ENCODE measurements at places on chromosomes 4 and X.
A peak's percentile ranks its signal among the peaks of the same experiment; 100 is the strongest.

GRCh38 chr4:52195869-52196268 is 144.8 kb downstream of the SPATA18 start:
- DNase-seq = no peak

- DNase-seq = no peak
These were observed 33.5 kb upstream of the ITM2A start for GRCh38 chrX:79400623-79401022.

DNA sequence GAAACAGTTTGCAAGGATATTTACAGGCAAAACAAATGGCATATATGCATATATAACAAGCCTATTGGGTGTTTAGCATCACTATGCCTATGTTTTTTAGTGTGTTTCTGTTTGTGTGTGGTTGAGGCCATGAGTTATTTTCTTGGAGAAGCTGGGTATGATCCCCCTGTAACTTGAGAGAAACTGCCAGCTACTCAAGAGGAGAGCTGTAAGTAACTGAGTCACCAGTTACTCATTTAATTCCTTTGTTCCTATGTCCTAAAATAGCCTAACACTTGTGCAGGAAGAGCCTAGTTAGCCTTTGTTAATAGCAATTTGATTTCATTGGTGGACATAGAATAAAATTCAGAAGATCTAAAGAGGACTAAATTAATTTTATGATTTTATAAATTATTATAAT is 79.1 kb downstream of the PWWP3B start:
- no peak for DNase-seq

DNA sequence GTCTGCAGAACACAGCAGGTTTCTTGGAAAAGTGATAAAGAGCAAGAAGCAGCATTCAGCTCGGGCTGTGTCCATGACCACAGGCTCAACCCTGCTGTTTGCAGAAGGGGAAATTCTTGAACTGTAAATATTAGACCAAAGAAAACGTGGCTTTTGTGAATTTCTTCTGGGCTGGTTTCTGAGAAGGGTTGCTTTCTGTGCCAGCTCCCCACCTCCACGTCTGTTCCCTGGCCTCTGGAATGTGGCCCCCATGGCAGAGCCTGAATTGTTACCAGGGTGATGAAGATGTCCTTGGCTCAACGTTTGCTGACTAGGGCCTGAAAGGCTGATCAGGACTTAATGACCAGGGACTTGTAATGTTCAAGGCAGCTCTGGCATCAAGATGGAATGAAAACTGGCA is 116.0 kb downstream of the CPEB2 start:
- no peak for DNase-seq

DNA sequence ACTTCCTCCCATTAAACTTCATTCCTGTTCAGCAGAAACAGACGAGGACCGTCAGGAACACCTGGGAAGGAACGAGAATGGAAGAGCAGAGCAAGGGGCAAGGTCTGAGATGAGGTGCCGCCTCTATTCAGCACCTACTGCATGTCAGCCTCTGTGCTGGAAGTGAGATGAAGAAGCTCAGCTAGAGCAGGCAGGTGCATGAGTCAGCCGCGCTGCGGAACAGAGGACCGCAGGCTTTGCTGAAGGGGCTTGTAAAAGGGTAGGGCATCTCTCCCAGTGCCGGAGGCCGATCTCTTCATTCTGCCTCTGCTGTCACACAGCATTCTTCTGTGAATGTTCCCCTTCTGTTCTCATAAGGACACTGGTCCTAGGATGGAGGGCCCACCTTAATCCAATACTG is 6.1 kb upstream of the ABLIM2 start:
- no peak for DNase-seq

- DNase-seq = no peak
These were observed 87.9 kb downstream of the BCOR start for GRCh38 chrX:40009890-40010289.

DNA sequence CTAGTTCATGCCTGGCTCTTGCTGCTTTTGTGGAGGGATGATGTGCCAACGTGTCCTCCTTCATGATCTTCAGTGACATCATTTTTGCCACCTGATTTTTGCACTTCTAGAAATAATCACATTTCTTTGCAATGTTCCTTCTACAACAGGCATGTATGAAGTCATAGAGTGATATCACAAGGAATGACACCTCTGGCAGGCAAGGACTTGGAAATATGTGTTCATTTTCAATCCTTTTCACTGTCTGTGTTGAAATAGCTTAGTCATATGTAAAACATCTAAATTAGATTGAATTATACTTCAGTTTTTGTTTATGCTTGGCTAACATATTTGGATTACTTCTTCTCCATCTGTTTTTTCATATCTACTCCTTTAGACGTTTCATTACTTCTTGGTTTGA is 221.2 kb upstream of the STK26 start:
- no peak for DNase-seq

- no peak for DNase-seq
These were observed 37.0 kb upstream of the ATP6AP2 start for GRCh38 chrX:40543661-40544328.

- no peak for DNase-seq
These were observed 74.5 kb upstream of the HS3ST1 start for GRCh38 chr4:11503166-11503565.

GRCh38 chr4:113328514-113328913 is 279.1 kb downstream of the ANK2 start:
- DNase-seq = no peak

- DNase-seq = no peak
These were observed 329.4 kb upstream of the PABPC4L start for GRCh38 chr4:134531013-134531412.

DNA sequence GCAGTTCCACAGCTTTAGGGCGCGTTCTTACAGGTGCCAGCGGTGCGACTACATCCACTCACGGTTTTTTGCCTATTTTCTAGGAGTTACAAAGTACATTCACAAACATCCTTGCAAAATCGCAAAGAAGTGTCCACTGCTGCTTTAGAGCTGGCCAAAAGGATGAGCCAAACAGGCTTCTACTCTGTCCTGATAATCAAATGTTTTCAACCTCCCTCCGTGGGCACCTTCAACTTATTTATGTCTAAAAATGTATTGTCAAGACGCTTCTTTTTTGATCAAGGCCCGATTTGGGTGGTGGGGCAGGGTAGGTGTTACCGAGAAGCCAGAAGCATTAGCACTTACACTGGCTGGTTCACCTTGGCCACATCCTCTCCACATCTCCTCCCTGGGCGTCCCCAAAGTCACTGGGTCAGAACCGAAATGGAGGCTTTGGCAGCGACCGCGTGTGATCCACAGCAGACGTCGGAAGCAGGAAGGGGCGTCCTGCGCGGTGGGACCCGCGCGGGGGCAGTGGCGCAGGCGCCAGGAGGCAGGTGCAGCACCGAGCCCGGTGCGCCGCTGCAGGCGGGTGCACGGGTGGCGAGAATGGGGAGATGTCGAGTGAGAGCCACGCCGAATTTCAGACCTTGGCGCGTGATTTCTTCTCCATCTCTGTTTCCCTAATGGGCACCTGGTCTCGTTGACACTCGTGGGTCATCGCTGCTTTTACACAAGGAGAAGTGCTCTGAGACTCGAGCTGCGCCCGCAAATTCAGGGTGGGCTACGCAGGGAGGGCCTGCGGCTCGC is 16.9 kb downstream of the NKX3-2 start:
- no peak for DNase-seq

- DNase-seq = no peak
These were observed 213.1 kb upstream of the FAT1 start for GRCh38 chr4:186936496-186937375.

DNA sequence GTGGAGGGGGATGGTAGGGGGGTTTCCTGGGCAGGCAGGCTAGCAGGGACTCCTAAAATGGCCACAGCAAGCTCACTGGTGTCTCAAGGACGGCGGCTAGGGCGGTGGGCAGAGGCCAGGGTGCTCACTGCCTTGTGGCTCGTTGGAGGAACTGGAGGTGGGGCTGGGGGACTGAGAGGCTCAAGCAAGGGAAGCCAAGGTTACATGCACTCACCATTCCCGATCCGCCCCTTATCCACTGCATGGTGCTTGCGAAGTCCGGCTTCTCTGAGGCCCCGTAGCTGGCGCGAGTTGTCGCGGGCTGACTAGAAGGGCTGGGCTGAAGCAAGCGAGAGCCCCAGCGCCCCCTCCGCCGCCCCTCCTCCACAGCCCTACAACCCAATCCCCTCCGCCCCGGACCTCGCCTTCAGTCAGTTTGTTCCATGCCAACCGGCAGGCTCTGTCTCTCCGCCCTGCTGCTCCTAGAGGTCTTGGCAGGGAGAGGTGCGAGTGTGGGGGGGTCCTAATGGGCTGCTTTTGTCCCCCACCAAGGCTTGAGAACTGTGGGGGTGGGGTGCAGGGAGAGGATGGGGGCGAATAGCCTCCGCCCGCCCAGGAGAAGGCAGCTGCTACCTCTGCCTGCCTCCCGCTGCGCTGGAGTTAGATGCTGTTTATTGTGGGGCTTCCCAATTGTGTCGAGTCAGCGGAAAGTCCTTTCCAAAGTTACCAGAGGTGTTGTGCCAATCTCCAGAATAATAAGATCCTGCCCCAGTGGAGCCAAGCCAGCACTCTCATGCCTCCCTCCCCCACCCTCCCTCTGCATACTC is at the start of gene ARHGEF9:
Gene ARHGEF9 (minus strand): TSS at position 313 of the 806 bp plus-strand sequence. CDS start 69 bp downstream, at position 244.
- no peak for DNase-seq

DNA sequence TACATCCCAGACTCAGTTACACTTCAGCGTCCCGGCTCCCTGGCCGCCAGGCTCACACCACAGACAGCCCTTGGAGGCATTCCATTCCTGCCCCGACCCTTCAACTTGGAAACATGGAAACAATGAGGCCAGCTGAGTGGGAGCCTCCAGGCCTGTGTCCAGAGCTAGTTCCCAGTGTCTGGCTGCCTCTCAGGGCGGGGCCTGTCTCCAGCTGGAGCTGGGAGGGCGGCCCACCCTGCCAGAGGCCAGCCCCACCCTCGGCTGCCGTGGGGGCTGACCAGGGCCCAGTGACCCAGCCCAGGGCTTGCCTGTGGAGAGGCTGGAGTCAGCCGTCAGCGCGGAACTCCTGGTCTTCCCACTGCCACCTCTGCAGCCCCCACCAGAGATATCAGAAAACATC is 37.4 kb upstream of the SPON2 start:
- no peak for DNase-seq

GRCh38 chr4:146790515-146790914 is 151.8 kb downstream of the POU4F2 start:
- no peak for DNase-seq

DNA sequence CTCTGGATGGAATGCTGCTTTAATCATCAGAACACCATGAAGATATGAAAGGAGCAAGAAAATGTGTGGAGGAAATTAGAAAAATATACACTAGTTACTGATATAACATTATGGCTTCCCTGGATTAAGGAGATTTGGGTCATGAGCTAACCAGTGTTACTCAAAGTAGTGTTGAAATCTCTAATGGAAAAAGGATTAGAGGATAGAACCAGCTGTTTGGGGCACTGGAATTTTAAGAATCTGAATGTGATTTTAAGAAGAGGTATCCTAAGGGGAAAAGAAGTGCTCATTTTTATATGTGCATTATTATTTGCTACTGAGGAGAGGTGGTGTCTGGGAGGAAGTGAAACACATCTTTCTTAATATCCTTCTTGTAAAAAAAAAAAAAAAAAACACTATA is 164.1 kb upstream of the PPARGC1A start:
- no peak for DNase-seq

DNA sequence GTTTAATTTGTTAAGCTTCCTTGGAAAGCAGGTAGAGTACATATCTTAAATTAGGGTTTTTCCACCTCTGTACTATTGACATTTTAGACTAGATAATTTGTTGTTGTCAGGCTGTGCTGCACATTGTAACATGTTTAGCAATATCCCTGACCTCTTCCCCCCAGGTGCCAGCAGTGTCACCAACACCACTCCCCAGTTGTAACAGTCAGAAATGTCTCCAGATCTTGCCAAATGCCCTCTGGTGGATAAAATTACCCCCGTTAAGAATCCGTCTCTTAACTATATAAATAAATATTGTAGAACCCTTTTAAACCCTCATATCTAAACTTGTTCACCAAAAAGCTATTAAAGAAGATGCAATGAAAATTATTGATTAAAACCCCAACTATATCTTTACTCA is 161.5 kb downstream of the ARHGAP6 start:
- DNase-seq = no peak

GRCh38 chr4:4575284-4576211 is 33.7 kb upstream of the STX18 start:
- peak; percentile 25 for DNase-seq

- DNase-seq = no peak
These were observed 132.2 kb downstream of the STIM2 start for GRCh38 chr4:26992657-26993361.

- DNase-seq = no peak
These were observed 162.1 kb downstream of the CORIN start for GRCh38 chr4:47675806-47676205.

DNA sequence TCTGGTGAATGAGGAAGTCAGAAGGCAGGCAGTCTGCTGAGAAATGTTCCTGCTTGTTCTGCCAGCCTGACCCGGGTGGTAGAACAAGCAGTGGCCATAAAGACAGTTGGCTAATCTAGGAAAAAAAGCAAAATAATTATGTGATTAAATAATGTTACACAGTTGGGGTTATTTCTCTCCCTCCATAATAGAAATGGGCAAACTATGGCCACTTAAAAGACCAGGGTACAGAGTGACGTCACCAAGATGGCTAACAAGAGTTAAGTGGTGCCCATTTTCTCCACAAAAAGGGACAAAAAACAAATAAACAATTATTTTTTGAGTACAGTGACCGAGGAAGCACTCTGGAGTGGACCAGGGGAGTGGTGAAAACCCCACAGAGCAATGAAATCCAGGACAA is 16.1 kb upstream of the SPANXD start:
- no peak for DNase-seq

DNA sequence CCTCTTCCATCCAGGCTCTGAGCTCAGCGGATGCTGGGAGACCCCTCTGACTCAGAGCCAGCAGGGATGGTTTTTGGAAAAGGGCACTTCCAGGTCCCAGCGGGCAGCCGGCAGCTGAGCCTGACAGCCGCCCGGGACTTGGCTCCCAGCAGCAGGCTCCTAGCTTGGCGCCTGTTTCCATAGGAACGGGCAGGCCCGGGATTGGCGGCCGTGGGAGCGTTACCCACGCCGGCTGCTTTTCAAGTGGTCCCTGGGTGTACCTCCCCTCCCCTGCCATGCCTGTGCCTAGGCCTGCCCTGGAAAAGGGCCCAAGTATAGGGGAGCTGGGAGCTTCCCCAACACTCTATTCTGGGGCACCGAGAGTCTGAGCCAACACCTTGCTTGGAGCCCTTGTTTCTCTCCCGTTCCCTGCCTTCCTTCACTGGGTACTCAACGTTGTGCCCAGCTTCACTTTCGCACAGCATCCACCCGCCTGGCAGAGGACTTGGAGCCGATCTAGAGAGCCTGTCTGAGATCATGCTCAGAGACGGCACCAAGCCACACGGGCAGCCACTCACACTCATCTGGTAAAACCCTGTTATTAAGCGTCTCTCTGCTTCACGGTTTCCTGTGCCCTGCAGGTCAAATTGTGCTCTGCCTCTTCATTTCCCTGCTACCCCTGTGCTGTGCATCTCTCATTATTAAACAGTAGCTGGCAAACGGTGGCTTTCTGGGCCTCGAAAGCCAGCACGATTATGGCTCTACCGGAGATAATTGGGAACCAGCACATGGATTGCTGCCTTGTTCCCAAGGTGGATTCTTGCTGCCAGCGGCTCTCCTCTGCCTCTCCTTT is 521.5 kb downstream of the BCOR start:
- no peak for DNase-seq

- DNase-seq = no peak
These were observed 215.0 kb downstream of the HTR2C start for GRCh38 chrX:114798907-114799306.

GRCh38 chr4:75904076-75904475 is 1.8 kb upstream of the PPEF2 start:
- no peak for DNase-seq
